ENCODE measurements at places on chromosomes 7 and 10. TPM values are rescaled to one million over a fixed set of nuclear protein-coding genes. Genes with fewer than 3 reads are reported as not detected.
A peak's percentile ranks its signal among the peaks of the same experiment; 100 is the strongest.

Gene FRMPD2
- not detected for total RNA-seq

Gene ZNF853
- 0.98 TPM for total RNA-seq

DNA sequence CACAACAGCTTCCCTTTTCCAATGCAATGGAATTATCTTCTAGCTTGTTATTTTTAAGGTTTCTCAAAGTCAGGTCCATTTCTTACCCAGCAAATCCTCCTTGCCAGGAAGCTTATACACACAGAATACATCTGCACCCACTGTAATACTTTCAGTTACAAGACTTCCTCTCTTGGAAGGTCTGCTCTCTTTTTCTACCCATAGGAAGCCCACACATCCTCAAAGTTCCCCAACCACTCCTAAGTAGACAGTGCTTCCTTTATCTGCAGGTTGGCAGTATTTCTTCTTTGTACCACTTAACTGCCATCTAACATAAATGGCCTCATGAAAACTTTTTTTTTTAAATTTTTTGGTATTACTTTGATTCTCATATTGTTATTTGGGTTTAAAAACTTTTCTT, 155.6 kb downstream of the TAX1BP1 start:
- no peaks in the 10 kb centered on the region for H3K36me3 ChIP-seq
- no peaks in the 10 kb centered on the region for H3K4me1 ChIP-seq
- no peaks in the 10 kb centered on the region for H3K27me3 ChIP-seq

DNA sequence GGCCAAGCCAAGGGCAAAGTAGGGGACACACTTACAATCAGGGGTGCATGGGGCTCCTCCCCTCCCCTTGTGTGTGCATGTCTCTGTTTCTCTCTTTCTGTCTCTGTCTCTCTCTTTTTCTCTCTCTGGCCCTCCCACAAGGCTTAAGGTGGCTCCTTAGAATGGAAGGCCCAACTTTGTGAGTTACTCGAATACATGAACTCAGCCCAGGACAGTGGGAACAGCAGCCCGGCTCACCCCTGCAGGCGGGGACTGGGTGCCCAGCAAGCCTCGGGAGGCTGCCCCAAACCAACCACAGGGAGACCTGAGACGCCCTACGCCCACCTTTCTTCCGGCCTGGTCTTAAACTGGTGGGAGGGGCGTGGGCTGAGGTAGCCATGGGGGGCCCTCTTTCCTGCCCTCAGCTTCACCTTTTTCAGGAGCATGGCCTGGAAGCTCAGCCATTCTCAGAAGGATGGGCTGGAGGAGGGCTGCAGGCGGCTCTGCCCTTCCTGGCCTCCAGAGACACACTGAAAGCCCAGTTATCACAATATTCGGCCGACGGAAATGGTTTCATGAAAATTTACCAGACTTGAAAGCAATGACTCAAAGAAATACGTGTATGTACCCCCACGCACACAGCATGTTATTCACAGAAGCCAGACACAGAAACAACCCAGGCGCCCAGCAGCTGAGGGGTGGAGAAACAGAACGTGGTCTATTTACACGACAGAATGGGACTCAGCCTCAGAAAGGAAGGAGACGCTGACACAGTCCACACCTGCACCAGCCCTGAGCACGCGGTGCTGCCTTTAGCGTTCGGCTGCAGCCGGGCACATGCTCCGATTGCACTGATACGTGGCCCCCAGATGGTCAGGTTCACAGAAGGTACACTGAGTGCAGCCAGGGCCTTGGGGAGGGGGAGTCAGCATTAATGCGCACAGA, 229.5 kb downstream of the PTPRN2 start:
- H3K4me3 ChIP-seq: no peak overlapping the region
- H3K27ac ChIP-seq: no peak overlapping the region
- no peaks in the 10 kb centered on the region for H3K27me3 ChIP-seq
- no peaks in the 10 kb centered on the region for H3K4me1 ChIP-seq
- no peaks in the 10 kb centered on the region for H3K36me3 ChIP-seq

Gene CABCOCO1
- not detected for total RNA-seq

Gene MBLAC1
- total RNA-seq: 1.9 TPM

- DNase-seq: no peak
- H3K36me3 ChIP-seq: no peaks in the 10 kb centered on the region
- H3K27ac ChIP-seq: no peak overlapping the region
Measured at GRCh38 chr10:101617102-101617823, 29.1 kb downstream of the DPCD start.

Gene TWIST1
- total RNA-seq: not detected

DNA sequence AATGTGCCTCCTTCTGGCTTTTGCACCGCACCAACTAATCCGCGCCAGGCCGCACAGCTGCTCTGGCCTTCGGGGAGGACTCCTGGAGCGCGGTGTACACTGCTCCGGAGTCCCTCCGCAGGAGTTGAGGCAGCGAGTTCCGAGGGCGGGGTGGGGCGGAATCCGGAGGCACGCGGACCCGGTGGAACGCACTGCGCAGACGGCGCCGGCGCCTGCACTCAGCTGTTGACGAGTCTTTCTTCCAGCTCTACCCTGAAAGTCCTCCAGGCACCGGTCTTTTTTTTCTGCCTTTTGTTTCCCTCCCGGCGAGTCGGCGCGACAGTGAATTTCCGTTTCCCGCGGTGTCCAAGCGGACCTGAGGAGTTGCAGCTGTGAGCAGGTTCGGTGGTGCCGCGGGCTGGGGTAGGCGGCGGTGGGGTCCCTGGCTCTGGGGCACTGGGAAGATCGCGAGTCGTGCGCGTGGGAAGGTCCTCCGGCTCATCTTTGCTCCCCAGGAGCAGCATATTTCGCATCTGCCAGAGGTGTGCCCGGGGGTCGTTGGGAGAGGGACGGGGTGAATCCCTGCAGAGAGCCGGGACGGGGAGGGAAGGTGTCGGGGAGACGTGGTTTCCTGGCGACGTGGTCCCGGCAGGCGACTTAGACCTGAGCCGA, 44.1 kb downstream of the SFTPD start:
- no peaks in the 10 kb centered on the region for H3K27me3 ChIP-seq
- H3K36me3 ChIP-seq: no peaks in the 10 kb centered on the region
- peaks cover 6% of the 10 kb centered on the region for H3K4me1 ChIP-seq
- peak; percentile 75 for DNase-seq

DNA sequence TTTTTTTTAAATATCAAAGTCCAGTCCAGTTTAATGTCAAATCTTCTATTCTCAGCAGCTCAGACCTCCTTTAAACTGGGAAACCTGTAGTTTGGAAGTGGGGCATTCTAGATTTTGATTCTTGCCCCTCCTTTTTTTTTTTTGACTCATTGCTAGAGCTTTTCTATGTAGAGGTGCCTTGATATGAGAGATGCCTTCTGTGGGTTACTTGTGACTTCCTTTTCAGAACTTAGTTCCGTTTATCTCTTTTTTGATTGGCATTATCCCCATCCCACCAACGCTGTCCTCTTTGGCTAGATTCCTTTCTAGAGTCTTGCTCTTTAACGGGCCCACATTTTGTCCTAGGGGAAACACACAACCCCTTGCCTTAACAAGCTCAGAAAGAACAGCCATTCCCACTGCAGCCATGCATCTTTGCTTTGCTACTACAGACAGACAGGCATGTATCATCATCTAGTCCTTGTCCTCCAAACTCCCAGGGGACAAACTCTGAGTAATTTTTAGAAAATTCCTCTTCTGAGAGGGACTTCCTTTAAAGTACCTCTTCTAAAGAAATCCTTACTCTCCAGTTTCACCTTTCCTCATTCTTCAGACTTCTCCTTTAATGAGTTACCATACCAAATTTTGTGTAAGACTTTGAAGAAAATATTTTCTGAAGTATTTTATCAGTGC, 153.6 kb downstream of the PHF14 start:
- no peak overlapping the region for H3K27ac ChIP-seq
- no peak overlapping the region for H3K4me3 ChIP-seq

Gene TUBAL3
- total RNA-seq: not detected

Gene ZCWPW1
- 2.4 TPM for total RNA-seq

GRCh38 chr10:53260213-53260612, 487.6 kb upstream of the MBL2 start:
- DNase-seq: no peak
- no peak overlapping the region for H3K4me3 ChIP-seq
- no peaks in the 10 kb centered on the region for H3K36me3 ChIP-seq
- no peaks in the 10 kb centered on the region for H3K4me1 ChIP-seq
- no peak overlapping the region for H3K27ac ChIP-seq

DNA sequence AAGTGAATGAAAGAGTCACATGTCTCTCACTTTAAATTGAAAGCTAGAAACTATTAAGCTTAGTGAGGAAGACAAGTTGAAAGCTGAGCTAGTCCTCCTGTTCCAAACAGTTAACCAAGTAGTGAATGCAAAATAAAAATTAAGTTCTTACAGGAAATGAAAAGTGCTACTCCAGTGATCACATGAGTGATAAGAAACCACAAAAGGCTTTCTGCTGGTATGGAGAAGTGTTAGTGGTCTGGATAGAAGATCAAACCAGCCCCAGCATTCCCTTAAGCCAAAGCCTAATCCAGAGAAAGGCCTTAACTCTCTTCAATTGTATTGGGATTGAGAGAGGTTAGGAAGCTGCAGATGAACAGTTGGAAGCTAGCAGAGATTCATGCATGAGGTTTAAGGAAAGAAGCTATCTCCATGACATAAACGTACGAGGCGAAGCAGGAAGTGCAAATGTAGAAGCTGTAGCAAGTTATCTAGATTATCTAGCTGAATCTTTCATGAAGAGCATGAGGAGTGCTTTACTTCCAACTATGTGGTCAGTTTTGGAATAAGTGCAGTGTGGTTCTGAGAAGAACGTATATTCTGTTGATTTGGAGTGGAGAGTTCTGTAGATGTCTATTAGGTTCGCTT, 261.6 kb downstream of the MDFIC start:
- no peaks in the 10 kb centered on the region for H3K4me1 ChIP-seq
- H3K27me3 ChIP-seq: no peaks in the 10 kb centered on the region
- DNase-seq: no peak
- H3K4me3 ChIP-seq: no peak overlapping the region

Gene FRMD4A
- total RNA-seq: 8.4 TPM

Gene HABP2
- total RNA-seq: 439 TPM

DNA sequence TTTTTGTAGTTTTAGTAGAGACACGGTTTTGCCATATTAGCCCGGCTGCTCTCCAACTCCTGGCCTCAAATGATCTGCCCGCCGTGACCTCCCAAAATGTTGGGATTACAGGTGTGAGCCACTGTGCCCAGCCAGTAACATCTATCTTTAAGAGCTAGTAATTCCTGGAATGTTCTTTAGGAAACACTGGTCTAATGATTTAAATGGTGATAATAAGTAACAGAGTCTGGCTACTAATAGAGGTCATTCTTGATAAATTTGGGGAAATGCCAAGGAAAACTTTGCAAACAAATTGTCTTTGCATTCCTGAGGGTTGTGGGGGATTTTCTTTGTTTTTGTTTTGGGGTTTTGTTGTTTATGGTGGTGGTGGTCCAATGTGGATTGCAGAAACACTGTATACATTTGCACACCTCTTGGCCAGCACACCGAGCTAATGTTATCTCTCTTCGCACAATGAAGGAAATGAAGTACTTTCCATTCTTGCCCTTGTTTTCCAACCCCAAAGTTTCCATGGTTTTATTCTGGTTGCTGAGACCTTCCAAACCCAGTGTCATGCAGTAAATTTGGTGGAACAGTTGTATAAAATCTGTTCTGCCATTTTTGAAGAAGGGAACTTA, 51.3 kb upstream of the WIPF3 start:
- H3K36me3 ChIP-seq: no peaks in the 10 kb centered on the region
- no peak for DNase-seq
- H3K4me3 ChIP-seq: no peak overlapping the region
- no peaks in the 10 kb centered on the region for H3K4me1 ChIP-seq
- no peak overlapping the region for H3K27ac ChIP-seq
- no peaks in the 10 kb centered on the region for H3K27me3 ChIP-seq

Gene PNLIPRP1
- not detected for total RNA-seq

DNA sequence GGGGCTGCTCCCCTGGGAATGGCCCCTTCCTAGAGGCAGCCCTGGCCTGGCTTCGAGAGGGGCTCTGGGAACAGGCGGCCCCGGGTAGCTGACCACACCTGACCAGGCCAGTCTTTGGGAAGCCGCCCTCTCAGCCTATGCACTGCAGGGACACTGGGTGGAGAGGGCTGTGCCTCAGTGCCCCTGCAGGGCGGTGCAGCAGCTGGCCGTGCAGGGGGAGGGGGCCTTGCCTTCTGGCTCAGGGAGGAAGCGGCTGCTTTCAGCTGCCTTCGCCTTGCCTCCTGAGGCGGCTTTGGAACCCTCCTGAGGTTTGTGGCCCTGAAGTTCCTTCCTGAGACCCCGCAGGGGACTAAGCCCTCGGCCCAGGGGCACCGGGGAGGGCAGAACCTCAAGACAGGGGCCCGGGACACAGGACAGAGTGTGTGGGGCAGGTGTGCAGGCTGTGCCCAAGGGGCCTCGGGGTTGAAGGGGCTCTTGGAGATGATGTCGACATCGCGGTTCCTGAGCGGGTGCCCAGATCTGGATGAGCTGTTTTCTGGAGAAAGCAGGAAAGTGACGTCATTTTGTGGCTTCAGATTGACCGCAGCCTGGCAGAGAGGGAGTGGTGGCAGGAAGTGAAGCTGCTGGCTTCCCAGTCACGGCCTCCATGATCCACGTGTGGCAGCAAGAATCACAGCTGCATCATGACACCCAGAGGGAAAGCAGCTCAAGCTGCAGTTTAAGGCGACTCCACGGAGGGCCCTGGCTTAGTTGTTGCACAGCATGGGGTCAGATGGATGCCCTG, 17.7 kb downstream of the ADAM8 start:
- peak; percentile 76 for DNase-seq
- no peaks in the 10 kb centered on the region for H3K27me3 ChIP-seq
- peak overlapping the region; percentile 28 for H3K27ac ChIP-seq
- H3K4me1 ChIP-seq: peaks cover 12% of the 10 kb centered on the region
- no peaks in the 10 kb centered on the region for H3K36me3 ChIP-seq

Gene TET1
- 0.62 TPM for total RNA-seq

GRCh38 chr10:121133901-121134300, 282.7 kb downstream of the WDR11 start:
- DNase-seq: no peak
- no peak overlapping the region for H3K27ac ChIP-seq
- H3K27me3 ChIP-seq: no peaks in the 10 kb centered on the region
- no peaks in the 10 kb centered on the region for H3K4me1 ChIP-seq
- H3K36me3 ChIP-seq: no peaks in the 10 kb centered on the region
- H3K4me3 ChIP-seq: no peak overlapping the region

Gene GNAI1
- 16.8 TPM for total RNA-seq

DNA sequence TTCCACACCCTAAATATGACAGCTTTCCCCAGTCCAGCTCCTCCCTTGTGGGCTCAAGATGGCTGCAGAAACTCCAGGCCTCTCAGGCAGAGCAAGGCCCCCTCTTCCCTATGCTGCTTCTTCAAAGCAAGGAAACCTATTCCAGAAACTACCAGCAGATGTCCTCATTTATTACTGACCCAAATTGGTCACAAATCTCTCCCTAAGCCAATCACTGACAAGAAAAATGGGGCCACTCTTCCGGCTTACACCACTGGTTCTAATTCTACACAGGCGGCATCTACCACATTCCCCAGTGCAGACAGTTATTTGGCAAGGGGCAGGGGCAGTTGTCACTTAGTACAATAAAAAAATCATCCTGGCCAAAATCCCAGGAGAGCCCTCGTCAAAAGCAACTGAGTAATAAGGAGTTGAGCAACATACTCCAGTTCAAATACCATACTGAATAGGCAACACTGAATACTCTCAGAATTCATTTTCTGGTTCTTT, 150.4 kb downstream of the SFMBT2 start:
- H3K27me3 ChIP-seq: no peaks in the 10 kb centered on the region
- no peak overlapping the region for H3K4me3 ChIP-seq
- H3K36me3 ChIP-seq: no peaks in the 10 kb centered on the region
- H3K27ac ChIP-seq: no peak overlapping the region
- no peaks in the 10 kb centered on the region for H3K4me1 ChIP-seq
